ENCODE measurements at places on chromosomes 16 and 17.

GRCh38 chr17:79159471-79159870 is 84.8 kb downstream of the ENGASE start:
- DNase-seq = no peak

DNA sequence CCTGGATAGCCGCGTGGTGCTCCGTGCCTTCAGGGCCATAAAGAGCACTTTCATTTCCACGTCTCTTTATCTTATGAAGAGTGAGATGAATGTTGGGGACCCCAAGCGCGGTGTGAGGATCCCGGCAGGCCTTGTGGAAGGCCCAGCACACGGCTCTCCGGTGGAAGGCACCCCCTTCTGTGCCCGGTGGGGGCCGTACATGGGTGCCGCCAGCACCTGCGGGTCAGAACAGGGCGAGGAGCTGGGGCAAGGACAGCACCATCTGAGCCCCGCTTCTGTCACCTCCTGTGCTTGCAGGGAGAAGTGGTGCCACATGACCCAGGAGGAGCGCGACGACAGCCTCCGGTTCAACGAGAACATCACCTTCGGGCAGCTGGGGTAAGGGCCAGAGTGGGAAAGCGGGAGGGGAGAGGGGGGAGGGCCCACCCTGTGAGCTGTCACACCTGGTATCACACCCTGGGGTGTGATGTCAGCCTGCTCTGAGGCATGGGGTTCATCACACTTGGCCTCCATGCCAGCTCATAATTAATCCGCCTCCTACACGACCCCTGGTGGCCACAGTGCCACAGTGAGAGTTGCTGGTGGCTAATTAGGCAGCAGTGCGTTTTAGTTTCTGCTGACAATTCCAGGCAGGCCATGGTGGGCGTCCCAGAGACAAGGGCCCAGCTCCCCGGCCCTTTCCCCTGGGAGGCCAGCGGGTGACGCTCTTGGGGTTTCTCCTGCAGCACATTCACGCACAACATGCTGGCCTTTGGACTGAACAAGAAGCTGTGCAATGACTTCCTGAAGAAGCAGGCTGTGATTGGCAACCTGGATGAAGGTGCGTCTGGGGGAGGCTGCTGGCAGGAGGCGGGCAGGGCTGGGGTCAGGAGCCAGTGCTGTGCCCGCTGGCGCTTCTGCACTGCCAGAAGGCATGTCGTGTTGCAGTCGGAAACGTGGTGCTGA is 25.7 kb downstream of the CIBAR2 start:
- DNase-seq = no peak

DNA sequence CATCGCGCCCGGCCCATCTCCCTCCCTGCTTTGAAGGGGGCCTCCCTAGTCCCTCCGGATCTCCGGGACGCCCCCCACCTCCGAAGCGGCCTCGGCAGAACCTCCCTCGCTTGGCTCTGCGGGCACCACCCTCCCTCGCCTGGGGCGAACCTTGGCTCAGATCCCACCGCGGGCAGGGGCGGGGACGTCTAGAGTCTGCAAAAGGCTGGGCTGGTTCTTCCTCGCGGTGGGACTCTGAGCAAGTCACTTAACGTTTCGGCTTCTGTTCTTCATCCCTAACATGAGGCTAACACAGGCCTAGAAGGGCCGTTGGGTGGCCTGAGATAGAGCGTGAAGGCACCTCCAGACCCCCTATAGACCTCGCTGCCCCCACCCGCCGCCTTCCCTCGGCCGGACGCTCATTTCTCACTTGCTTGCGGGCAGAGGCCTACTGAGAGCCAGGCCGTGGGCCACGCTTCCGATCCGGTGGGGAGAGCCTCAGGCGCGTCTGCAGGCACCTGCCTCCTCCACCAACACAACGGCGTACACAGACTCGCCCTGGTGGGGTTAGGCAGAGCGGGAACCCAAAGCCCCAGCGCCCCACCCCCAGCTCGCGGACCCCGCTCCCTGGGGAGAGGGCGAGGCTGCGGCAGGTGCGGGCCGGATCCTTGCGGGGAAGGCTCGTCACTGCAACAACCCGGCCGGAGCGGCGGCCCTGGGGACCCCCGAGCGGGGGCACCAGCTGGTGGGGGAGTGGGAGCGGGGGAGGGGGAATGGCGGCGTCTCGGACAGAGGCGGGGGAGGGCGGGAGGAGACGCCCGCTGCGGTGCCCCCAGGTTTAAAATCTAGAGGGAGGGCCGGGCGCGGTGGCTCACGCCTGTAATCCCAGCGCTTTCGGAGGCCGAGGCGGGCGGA is 5.4 kb downstream of the MYO1C start:
- DNase-seq = peak; percentile 94

GRCh38 chr16:84109598-84110335 is 7.0 kb downstream of the MBTPS1 start:
- no peak for DNase-seq

DNA sequence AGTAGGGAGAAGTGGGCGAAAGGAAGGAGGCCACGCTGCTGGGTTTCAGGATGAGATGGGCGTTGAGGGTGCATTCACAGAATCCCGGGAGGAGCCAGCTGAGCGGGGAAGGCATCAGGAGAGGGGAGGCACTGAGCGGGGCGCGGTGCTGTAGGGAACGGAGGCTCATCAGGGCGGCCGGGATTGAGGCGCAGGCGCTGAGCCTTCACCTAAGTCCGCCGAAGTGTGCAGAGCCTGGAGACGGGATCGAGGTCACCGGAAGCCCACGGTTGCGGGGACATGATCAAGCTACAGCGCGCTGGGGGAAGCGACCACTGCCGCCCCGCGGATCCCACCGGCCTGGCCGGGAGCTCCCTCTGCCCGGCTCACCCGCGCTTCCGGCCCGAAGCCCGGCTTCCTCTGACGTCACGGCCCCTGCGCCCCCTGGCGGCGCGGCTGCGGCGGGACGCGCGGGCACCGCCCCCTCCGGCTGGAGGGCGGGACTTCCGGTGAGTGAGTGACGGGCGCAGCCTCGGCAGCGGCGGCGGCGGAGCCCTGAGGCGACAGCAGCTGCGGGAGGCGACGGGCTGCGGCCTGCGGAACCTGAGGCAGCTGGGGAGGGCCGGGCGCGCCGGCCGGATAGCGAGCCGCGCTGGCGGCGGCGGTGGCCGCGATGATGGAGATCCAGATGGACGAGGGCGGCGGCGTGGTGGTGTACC is at the start of gene MAPK8IP3:
Gene MAPK8IP3 (plus strand): TSS at position 508 of the 698 bp plus-strand sequence. CDS start 145 bp downstream, at position 653.
- peak; percentile 89 for DNase-seq

DNA sequence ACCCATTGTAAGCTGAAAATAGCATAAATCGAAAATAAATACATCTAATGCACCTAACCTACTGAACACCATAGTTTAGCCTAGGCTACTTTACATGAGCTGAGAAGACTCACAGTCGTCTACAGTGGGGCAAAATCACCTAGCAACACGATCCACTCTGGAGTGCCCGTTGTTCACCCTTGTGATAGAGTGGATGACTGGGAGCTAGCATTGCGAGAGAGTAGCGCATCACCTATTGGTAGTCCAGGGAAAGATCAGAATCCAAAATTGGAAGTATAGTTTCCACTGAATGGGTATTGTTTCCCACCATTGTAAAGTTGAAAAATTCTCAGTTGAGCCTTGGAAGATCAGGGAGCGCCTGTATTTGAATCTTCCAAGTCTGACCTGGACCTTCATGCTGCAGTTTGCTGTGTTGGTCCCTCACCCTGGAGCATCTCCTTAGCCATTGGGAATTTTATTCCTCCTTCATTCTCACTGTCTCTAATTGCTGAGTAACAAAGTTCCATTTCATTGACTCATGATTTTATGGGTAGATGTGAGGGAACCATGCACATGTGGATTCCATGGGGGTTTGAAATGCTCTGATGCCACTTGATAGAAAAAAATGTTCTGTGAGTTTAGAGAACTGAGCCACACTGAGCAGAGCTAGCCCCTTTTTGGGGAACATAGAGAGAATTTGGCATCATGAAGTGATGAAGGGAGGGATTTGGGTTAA is 19.6 kb downstream of the AKAP1 start:
- no peak for DNase-seq

DNA sequence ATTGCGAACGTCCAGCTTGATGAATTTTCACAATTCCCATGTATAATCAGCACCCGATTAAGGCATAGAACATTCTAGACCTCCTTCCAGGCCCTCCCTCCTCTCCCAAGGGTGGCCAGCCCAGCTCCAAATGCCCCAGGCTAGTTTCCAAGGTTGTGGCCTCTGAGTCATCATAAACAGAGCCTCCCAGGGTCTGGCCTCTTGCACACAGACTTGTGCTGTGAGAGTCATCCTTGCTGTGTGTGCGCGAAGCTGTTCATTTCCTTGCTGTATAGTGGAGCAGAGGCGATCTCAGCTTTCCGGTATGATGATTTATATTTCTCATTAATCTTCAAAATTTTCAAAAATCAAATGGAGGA is 20.5 kb upstream of the JPH3 start:
- peak; percentile 87 for DNase-seq

- DNase-seq = no peak
Measured at GRCh38 chr17:68197091-68197996, 50.5 kb upstream of the AMZ2 start.

- peak; percentile 98 for DNase-seq
Measured at GRCh38 chr17:28661635-28662526, at the start of the genes SDF2 and SUPT6H. TSS of gene SDF2 (minus strand) at chr17:28661906. CDS start at chr17:28661876, 30 bp downstream. TSS of gene SUPT6H (plus strand) at chr17:28662205. CDS start at chr17:28673402, 11,197 bp downstream.

DNA sequence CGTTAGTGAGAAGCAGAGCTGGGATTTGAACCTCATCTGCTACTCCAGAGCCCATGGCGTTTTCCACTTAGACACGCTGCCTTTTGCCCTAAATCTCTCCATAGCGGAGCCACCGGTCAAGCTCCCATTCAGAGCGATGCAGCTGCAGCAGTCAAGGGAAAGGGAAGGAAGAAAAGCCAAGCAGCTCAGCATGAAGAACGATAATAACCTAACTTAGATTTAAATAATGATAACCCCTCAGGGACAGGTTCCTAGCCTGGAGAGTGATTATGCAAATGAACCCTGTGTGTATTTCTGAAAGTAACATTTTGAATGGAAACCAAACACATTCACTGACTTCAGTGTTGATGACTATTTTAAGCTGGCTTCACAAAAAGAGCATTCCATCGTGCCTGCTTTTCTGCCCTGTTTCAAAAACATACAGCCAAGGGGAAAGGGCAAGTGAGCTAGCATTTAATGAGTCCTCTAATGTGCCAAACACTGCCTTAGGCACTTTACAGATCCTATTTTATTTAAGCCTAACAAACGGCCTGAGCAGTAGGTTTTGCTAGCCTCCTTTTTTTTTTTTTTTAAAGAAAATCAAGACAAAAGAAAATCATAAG is 798.3 kb downstream of the CDH8 start:
- no peak for DNase-seq

GRCh38 chr16:54697677-54698076 is 233.0 kb upstream of the IRX5 start:
- DNase-seq = no peak

DNA sequence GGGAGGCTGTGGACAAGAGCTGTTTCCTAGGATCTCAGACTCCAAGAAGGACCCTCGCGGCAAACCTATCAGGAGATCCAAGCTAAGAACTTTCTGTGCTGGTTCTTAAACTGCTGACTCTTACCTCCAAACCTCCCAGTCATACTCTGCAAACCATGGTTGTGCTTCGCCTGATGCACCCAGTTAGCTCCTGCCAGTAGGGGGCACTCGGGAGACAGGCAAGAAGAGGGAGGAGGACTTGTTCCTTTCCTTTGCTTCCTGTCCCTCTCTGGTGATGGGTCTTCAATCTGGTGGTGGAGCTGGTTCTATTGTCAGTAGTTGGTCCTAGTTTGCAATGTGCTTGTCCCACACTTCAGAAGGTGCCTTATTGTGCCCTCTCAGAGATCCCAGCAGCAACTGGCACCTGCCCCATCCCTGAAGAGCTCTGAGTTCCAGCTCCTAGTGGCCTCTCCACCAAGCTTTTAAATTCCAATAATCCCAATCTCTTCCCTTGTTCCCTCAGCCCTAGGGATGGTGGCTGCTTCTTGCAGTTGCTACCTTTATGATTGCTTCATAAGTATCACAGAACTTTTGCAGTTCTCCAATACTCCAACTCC is 113.5 kb upstream of the RPL38 start:
- no peak for DNase-seq

DNA sequence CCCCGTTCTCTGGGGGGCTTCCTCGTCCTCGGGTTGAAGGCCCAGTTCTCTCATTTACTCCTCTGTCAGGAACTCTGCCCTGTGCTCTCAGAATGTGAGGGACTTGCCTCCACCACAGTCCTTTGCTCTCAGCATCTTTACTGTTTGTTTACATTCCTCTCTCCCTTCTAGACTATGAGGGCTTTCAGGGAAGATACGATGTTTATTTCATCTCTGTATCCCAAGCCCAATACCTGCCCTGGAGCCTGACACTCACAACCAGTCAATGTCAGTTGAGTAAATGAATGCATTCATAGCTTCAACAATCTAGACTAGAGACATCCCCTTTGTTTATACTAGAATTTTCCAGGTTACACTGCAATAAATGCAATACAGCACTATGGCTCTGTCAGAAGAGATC is 409.6 kb upstream of the CDH11 start:
- DNase-seq = no peak

GRCh38 chr17:15238676-15239422 is 26.3 kb downstream of the PMP22 start:
- DNase-seq = no peak

- DNase-seq = no peak
Measured at GRCh38 chr16:60214311-60214710, 1480.2 kb upstream of the GOT2 start.

GRCh38 chr17:60862482-60862881 is 184.8 kb downstream of the BCAS3 start:
- no peak for DNase-seq

DNA sequence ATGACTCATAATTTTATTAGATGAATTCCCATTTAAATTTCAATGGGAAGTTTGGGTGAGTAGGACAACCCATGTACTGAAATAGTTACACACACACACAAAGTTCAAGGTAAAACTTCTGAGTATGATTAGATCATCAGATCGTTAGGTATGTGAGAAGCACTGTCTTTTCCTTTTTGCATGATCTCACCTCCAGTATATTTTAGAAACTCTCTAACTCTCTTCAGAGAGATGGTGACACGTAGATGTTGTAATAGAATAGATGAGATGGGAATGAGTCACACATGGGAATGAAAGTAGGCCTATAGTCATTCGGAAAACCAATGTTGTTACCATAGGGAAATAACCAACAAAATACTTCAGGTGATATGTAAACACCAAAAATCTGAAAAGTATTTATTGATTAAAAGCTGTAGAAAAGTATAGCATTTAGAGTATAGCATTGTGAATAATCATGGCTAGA is 22.2 kb downstream of the KRT23 start:
- DNase-seq = no peak

All from suprapubic skin (tissue), 4 donors.